ENCODE measurements at places on chromosomes 4 and X. TPM values are rescaled to one million over a fixed set of nuclear protein-coding genes. Genes with fewer than 3 reads are reported as not detected.

DNA sequence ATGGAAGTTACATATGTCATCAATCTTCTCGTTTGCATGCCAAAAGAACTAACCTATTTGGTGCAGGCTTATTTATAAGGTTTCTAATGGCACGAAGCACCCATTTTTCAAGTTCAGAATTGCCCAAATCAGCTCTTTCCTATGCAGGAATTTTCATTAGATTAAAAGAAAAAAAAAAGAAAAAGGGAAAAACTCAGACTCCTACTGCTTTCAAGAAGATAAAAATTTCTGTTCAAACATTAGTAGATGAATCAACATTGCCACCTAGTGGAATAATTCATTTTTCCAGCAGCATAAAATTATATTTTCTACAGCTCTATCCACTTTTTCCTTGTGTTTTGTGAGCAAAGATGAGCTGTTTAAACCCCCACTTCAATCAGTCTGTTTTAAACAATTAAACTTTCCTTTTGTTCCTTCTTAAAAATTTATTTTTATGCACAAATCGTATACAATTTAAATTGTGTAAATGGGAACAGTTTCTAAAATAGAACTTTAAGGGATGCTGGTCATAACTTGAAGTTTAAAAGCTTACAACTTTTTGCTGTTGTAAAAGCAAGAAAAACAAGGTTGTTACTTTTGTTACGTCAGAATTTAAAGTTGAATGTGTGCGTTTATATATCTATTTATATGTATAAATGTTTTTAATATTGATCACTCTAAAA lies 309.9 kb downstream of the ARAP2 start:
- no peak for DNase-seq
- H3K27ac ChIP-seq = no peak overlapping the region
- H3K27me3 ChIP-seq = no peaks in the 10 kb centered on the region

DNA sequence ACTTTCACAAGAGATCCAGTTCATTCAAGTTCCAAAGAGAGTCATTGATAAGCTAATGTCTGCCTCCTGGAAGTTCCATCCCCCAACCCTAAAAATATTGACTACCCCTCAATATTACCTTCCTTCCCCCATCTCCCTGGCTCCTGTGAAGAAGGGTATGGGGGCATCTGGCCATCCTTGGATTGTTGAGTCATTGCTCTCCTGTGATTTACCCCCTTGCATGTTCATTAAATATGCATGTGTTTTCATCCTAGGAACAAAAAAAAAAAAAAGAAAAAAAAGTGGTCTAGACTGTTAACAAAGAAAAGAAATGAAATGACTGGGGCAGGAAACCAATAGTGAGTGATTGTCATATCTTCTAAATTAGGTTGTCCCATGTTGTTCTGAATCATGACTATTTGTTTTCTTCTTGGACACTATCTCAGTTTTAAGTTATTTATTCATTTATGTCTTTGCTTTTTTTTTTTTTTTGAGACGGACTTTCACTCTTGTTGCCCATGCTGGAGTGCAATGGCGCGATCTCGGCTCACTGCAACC lies 51.9 kb upstream of the HUWE1 start:
- no peaks in the 10 kb centered on the region for H3K36me3 ChIP-seq
- no peak overlapping the region for H3K4me3 ChIP-seq
- no peaks in the 10 kb centered on the region for H3K4me1 ChIP-seq
- no peak overlapping the region for H3K27ac ChIP-seq
- no peak for DNase-seq

Gene GPRASP1
- total RNA-seq = 4.7 TPM

Gene SYN1
- 13.9 TPM for total RNA-seq

Gene FAM9B
- total RNA-seq = not detected

Gene SLC10A4
- not detected for total RNA-seq

Gene GC
- not detected for total RNA-seq

Gene APOO
- total RNA-seq = 102 TPM

Gene GABRG1
- not detected for total RNA-seq

DNA sequence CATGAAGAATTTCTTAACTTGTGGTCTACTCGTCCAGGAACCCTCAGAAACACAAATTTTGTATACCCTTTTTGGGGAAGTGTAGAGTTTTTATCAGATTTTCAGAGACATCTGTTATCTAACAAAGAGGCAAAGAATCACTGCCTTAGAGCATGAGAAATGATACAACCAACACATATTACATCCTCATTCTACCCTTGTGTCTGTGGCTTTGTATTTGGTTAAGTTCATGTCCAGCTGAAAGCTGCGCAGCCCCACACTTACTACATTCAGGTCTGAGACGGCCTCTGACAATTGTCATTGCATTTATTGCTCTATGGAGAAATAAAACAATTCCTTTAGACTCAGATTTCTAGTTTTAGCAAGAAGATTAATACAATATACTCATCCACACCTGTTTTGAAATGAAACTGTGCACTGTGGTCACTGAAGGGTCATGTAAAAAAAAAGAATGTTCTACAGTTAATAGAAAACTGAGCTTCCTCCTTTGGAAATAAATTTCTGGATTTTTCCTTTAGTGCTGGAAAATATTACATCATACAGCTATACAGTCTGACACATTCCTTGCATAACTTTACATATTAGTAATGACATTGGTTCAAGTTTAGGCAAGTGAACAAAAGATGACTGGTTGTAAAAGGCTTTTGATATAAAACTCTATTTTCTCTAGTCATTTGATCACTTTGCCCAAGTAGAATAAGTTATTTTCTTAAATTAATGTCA lies 39.8 kb downstream of the GLRB start:
- H3K4me3 ChIP-seq = no peak overlapping the region
- no peak overlapping the region for H3K27ac ChIP-seq
- no peak for DNase-seq

GRCh38 chr4:88255111-88255510 lies 29.2 kb downstream of the PPM1K start:
- peaks cover 9% of the 10 kb centered on the region for H3K36me3 ChIP-seq
- H3K27me3 ChIP-seq = no peaks in the 10 kb centered on the region
- H3K27ac ChIP-seq = no peak overlapping the region
- DNase-seq = no peak

Gene ALAS2
- total RNA-seq = 0.38 TPM

DNA sequence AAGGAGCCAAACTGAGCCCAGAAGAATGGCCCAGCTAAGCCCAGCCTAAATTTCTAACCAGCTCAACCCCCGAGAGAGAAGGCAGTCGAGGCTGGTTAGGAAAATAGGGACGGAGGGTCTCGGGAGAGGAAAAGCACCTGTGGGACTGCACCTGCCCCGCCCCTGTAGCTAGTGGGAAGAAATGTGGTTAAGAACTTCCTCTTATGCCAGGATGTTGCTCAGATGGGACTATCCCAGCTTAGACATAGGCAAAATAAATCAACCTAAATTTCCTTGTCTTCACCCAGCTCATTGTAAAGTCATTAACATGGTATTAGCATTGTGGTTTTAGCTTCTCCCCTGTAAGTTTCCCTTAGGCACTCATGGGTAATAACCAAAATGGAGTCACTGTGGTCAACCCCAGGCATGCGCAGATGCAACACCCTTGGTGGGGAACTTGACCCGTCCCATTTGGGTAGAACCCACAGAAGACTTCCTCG lies 86.8 kb downstream of the ZNF718 start:
- no peak overlapping the region for H3K4me3 ChIP-seq
- no peak for DNase-seq
- H3K27ac ChIP-seq = no peak overlapping the region
- no peaks in the 10 kb centered on the region for H3K36me3 ChIP-seq
- peaks cover 20% of the 10 kb centered on the region for H3K4me1 ChIP-seq

Gene STBD1
- total RNA-seq = 24.3 TPM

Gene KIT
- 1.2 TPM for total RNA-seq

GRCh38 chrX:137052643-137053235 lies 18.9 kb upstream of the GPR101 start:
- no peak overlapping the region for H3K27ac ChIP-seq
- peaks cover 5% of the 10 kb centered on the region for H3K4me1 ChIP-seq
- no peaks in the 10 kb centered on the region for H3K36me3 ChIP-seq
- peak overlapping the region; percentile 62 for H3K4me3 ChIP-seq
- DNase-seq = no peak

Gene CPLX1
- 4.8 TPM for total RNA-seq

- H3K4me3 ChIP-seq = peak overlapping the region; percentile 91
- H3K27ac ChIP-seq = peak overlapping the region; percentile 99
These were observed 178 bp downstream of the NELFA start for GRCh38 chr4:2008671-2008920.

DNA sequence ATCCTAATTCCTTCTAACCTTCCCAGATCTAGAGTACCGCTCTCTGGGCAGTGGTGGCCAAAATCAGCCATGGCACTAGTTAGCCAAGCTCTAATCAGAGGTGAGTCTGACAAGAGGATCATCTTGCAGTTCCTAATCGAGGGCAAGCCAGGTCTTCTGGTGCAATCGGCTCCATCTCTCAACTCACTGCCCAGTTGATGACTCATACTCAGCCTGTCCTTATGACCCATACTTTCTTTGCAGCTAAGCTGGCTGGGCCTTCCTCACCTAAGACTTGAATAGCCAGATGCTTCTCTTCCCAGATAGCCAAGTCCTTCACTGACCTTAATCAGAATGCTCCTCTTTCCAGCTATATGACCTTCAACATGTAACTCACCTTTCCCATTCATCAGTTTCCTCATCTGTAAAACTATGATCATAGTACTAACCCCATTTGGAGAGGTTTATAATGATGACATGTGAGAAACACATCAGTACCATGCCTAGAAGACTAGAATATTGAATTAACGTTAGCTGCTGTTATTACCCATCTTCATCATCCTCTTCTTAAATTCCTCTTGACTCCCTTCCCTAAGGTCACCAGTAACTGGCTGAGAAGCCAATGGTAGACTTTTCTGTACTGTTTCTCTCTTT lies 57.1 kb downstream of the RELL1 start:
- DNase-seq = no peak
- H3K4me1 ChIP-seq = peaks cover 26% of the 10 kb centered on the region
- H3K27me3 ChIP-seq = no peaks in the 10 kb centered on the region
- H3K4me3 ChIP-seq = no peak overlapping the region
- no peak overlapping the region for H3K27ac ChIP-seq

Gene SMIM31
- not detected for total RNA-seq

- no peak for DNase-seq
- peak overlapping the region; percentile 91 for H3K4me3 ChIP-seq
- no peaks in the 10 kb centered on the region for H3K27me3 ChIP-seq
- peak overlapping the region; percentile 99 for H3K27ac ChIP-seq
- no peaks in the 10 kb centered on the region for H3K36me3 ChIP-seq
These were observed 602 bp upstream of the SCARB2 start for GRCh38 chr4:76214177-76214675.

Gene LUZP4
- not detected for total RNA-seq

Gene TMEM164
- 48.3 TPM for total RNA-seq

DNA sequence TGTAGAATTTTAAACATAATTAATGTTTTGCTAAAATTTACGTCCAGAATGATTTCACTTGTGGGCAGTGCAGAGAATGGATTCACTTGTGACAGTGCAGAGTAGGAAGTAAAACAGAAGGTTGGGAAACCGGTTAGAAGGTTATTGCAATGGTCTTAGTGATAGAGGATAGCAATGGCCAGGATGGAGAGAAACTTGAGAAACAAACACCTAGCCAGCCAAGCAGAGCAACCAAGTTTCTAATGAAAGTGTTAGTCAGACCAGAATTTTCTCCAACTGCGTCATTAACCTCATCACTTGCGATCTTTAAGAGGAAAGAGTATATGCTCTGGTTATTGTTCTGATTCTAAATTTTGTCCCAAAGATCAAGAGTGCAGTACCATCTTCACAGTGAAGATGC lies 50.0 kb upstream of the TBC1D9 start:
- peaks cover 19% of the 10 kb centered on the region for H3K4me1 ChIP-seq
- DNase-seq = no peak
- H3K27me3 ChIP-seq = no peaks in the 10 kb centered on the region

- H3K27ac ChIP-seq = no peak overlapping the region
- no peak overlapping the region for H3K4me3 ChIP-seq
- peaks cover 3% of the 10 kb centered on the region for H3K4me1 ChIP-seq
- H3K36me3 ChIP-seq = no peaks in the 10 kb centered on the region
- H3K27me3 ChIP-seq = no peaks in the 10 kb centered on the region
These were observed 62.5 kb upstream of the GPR174 start for GRCh38 chrX:79081895-79082512.

- H3K4me1 ChIP-seq = no peaks in the 10 kb centered on the region
- DNase-seq = no peak
- H3K4me3 ChIP-seq = no peak overlapping the region
- no peaks in the 10 kb centered on the region for H3K27me3 ChIP-seq
- no peak overlapping the region for H3K27ac ChIP-seq
- H3K36me3 ChIP-seq = no peaks in the 10 kb centered on the region
These were observed 162.8 kb downstream of the ARHGAP24 start for GRCh38 chr4:85637778-85638177.

Gene PAK3
- total RNA-seq = 0.27 TPM

Gene OTUD6A
- total RNA-seq = not detected

Gene EGF
- 13.0 TPM for total RNA-seq

Gene CCDC160
- total RNA-seq = not detected

GRCh38 chr4:114378305-114378903 lies 220.2 kb upstream of the UGT8 start:
- no peak overlapping the region for H3K4me3 ChIP-seq
- no peak for DNase-seq
- no peaks in the 10 kb centered on the region for H3K27me3 ChIP-seq
- no peak overlapping the region for H3K27ac ChIP-seq

DNA sequence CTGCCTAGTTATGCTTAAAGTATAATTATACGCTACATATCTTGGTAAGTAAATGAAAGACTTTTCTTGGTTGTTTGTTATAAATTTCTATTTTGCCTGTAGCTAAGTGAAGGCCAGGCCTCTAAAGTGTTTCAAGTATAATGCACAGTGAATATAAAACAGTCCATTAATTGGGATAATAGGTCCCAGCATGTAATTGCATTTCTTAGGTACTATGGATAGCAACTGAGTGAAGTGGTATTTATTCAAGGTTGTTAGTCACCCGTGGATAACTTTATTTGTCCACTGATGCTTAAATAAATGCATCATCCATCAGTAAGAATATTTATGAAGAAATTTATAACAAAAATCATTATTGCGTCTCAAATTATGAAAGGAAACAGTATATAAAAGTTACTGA lies 59.1 kb downstream of the TEX13C start:
- no peak overlapping the region for H3K27ac ChIP-seq
- no peak for DNase-seq
- H3K4me1 ChIP-seq = no peaks in the 10 kb centered on the region
- no peaks in the 10 kb centered on the region for H3K27me3 ChIP-seq
- H3K36me3 ChIP-seq = no peaks in the 10 kb centered on the region

GRCh38 chrX:74523224-74523623 lies 91.2 kb downstream of the RLIM start:
- H3K36me3 ChIP-seq = no peaks in the 10 kb centered on the region
- H3K4me3 ChIP-seq = no peak overlapping the region
- H3K4me1 ChIP-seq = peaks cover 6% of the 10 kb centered on the region
- H3K27ac ChIP-seq = peak overlapping the region; percentile 46
- no peaks in the 10 kb centered on the region for H3K27me3 ChIP-seq
- DNase-seq = no peak

Gene CLCN4
- total RNA-seq = 36.1 TPM

Gene EFHC2
- 11.7 TPM for total RNA-seq
